ENCODE measurements at places on chromosomes 1 and 21.

DNA sequence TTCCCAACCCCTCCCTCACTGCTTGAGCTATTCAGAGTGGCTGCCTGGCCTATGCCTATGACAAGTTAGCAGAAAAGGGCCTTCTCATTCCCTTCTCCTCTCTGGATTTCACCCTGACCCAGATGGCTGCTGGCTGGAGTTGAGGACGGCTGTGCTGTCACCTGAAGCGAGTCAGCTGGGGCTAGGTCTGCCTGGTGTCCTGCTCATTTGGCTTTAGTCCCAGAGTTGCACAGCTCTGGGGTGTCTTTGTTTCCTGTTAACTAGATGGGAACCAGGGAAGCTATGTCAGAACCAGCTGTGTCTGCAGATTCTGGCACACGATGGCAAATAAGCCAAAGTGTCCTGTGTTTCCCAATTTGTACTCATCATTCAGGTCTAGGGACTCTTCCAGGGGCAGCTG, 52.9 kb downstream of the CNIH3 start:
- DNase-seq: peak; percentile 15

DNA sequence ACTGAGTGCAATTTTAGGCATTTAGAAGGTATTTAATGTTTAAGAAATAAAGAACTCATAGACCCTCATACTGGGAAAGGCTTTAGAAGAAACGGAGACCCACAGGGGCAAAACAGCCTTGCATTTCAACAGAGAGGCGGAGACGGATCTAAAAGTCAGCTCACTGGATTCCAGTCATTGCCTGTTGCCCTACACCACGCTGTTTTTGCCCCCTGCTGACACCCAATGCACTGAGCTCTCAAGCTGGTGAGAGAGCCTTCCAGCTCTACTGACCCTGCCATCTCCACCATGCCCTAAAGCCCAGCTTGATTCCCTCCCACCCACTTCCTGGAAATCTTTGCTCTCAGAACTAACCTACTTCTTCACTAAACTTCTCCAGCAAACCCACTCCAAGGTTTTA, 7.2 kb upstream of the TRAF3IP3 start:
- DNase-seq: no peak

GRCh38 chr1:157369808-157370521, 182.3 kb downstream of the FCRL5 start:
- DNase-seq: peak; percentile 24

- no peak for DNase-seq
These were observed 5.4 kb upstream of the WDR47 start for GRCh38 chr1:109047339-109047738.

- no peak for DNase-seq
These were observed 12.7 kb upstream of the PDPN start for GRCh38 chr1:13570924-13571323.

DNA sequence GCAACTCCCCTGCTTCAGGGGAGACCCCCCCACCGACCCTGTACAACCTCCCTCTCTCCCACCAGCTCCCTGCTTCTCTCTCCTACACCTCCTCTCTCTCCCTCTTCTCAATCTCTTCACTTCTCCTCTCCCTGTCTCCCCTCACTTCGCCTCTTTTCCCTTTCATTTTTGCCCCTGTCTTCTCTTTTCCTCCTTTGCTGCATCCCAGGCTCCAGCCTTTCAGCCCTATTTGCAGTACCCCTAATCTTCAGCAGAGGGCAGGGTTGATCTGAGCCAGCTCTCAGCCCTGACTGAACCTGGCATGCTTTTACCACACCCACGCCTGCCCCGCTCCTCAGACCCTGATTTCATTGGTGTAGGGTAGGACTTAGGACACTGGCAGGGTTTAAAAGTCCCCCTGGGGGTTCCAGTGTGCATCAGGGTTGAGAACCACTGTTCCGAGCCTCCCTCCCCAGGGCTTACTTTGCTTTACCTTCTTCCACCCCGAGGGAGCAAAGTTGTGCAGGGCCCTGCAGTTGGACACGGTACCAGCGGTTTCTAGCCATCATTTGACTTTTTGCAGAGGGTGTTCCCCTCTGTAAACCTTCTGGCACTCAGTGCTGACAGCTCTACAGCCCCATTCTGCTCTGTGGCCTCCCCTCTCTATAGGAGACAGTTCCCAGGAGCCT, 67.3 kb upstream of the CNTN2 start:
- DNase-seq: peak; percentile 42

- DNase-seq: peak; percentile 3
These were observed at the start of gene KCNJ6 for GRCh38 chr21:37916310-37917051. Gene KCNJ6 (minus strand): TSS chr21:37916457. CDS start chr21:37840682, 75,775 bp downstream.

GRCh38 chr1:204514828-204515227, 1.4 kb upstream of the MDM4 start:
- DNase-seq: no peak

Measured in globus pallidus (tissue), 1 donor.